ENCODE measurements at places on chromosomes 1 and 21.

DNA sequence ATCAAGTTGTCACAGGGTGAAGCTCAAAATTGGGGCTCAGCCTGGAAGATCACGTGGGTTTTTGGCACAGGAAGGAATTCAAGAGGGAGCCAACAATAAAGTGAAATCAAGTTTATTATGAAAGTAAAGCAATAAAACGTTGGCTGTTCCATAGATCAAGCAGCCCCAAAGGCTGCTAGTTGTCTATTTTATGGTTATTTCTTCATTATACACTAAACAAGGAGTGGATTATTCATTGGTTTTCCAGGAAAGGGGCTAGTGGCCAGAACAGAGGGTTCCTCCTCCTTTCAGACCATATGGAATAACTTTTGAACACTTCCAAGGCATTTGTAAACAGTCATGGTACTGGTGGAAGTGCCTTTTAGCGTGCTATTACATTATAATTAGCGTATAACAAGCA is 723.5 kb upstream of the ADAMTS5 start:
- no peak for DNase-seq

DNA sequence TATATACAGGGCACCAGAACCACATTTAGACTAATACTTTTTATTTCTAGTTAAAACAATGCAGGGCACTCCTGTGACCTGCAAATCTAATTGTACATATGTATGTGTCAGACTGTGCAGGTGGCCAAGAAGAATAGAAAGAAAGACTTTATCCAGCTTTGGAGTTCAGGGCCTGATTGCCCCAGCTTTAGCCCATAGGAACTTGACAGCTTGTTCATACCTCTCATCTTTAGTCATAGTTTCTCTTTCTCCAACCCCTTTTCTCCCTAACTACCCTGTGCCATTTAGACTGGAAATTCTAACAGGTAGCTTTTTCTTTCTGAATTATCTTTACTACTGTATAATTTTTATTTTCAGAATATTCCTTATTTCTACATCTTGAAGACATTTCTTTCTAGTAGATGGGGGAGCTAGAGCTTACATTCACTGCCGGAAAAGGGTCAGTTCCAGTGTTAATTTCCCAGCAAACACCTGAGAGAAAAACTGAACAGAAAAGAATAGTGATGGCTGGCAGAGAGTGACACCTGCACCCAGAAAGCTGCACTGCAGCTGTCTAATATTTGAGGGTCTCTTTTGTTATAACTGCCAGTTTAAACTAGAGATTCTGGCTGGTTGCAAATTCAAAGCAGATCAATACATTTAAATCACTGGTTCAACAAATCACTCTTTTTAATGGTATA is 8.4 kb downstream of the YBX1 start:
- no peak for DNase-seq

- no peak for DNase-seq
Observed at GRCh38 chr1:104018922-104019674, 269.4 kb downstream of the AMY1C start.

- no peak for DNase-seq
Observed at GRCh38 chr1:240854367-240854766, 242.4 kb upstream of the GREM2 start.

GRCh38 chr1:151372058-151372934 is at the start of gene SELENBP1:
Gene SELENBP1 (minus strand): TSS chr1:151372705. CDS start chr1:151372641, 64 bp downstream.
- DNase-seq = no peak

DNA sequence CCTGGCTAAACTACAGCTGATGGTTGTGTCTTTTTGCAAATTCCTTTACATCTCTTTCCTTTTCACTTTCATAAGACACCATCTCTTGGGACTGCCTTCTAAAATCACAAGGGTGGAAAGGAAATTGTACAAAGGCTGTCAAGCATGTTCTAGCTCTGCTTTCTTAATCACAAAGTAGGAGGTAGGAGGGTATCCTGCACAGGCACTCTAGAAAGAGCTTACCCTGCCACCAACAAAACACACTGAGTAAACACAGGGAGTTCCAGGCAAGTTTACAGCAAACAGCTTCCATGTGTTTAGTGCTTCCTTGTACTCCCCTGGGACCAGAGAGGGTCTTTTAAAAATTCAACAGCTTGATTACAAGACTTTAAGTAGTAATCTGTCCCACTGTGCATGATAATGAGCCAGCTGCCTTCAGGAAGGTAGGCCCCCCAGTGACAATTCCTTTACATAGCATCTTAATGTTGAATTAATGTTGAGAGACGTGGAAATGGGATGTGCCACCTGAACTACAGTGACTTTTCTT is 2.4 kb downstream of the PLPP3 start:
- DNase-seq = no peak

DNA sequence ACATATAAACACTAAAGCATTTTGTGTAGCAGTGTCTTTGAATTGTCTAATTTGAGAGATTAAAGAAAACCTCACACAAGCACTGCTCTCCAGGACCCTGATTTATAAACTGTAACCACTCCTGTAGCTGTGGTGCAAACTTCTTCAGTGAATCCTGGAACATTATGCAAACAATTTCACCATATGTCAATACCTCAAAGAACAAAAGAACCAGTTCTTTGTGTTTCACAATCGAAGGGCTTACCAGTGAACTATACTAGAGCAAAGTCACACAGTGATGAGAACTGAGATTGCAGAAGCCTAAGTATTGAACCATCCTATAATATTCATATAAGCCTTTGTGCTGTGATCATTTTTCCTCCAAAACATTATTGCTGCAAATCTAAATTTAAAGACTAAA is 21.5 kb downstream of the DPH5 start:
- no peak for DNase-seq

- DNase-seq = no peak
Observed at GRCh38 chr1:58855274-58856165, 71.7 kb upstream of the JUN start.

DNA sequence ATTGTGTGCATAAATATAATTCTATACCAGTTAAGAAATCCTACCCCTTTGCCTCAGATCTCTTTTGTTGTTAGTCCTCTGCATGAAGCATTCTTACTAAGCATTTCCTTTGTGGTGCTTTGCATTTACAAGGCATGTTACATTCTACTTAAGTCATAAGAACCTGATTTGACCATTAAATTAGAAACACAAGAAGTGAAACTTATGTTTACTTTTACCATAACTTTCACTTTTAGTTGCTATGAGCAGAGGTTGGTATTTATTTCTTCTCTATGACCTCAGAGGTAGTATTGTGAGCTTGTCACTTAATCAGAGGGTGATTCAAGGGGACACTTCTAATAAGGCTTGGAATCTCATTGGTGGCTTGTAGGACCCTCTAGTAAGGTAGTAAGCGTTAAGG is 9.0 kb downstream of the FAM20B start:
- no peak for DNase-seq

- DNase-seq = no peak
Observed at GRCh38 chr1:70503358-70503757, 92.3 kb downstream of the CTH start.

DNA sequence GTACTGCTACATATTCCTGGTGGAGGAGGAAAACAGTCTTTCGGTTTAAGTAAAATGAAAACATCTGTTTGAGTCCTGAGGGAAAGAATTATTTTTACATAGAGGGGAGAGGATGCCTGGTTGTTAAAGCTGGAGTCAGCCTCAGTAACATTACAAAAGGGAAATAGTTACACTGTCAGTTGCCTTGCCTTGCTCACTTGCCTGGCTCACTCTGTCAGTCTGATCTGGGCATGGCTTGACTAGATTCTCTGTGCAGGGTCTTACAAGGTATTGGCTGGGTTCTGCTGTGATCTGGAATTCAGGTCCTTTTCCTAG is 8.4 kb upstream of the UBE2U start:
- DNase-seq = no peak

DNA sequence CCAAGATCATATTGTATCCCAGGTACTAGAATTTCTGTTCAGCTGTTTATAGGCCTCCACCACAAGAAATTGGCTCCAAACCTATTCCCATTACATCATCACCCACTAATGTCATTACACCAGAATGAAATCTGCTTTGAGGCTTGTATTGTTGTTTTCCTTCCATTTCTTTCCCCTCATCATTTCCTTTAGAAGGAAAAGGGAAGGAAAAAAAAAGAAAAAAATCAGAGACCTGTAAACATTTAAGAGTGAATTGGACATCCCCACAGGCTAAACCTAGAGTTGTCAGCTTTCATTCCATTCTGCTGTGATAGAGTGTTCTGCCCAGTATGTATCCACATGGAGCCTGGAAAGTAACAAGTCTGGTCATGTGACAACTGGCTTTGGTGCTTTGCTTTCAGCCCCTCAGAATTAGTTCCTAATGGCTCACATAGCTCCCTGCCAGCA is 44.6 kb downstream of the NFYC start:
- no peak for DNase-seq

DNA sequence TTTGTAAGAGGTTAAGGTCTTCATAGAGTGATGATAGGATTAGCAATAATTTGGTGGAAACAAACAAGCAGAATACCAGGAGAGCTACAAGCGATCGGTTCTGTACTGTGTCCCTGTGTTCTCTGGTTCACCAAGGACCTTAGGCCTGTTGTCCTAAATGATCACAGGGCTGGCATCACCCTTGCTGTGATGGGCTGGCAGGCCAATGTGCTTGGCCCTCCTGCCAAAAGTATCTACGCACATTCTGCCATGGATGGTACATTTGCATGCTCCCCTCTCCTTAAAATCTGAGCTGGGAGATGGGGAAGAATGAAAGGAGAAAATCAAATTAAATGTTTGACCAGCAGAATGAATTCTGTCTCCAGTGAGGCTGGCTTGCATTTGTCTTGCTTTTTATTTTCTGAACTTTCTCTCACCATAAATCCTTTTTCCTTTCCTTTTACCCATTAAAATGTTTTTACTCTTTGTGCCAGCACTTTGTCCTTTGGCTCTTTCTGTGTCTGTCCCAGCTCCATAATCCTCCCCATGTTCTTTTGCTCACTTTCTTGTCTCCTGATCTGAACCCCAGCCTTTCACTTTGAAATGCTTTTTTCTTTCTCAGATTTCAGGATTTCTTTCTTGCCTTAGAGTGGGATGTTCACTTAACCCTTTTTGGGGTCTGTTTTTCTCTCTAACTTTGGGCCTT is 51.7 kb downstream of the PBX1 start:
- no peak for DNase-seq

- DNase-seq = no peak
Observed at GRCh38 chr1:170929412-170929834, 5.9 kb upstream of the MROH9 start.

- no peak for DNase-seq
Observed at GRCh38 chr21:39843916-39844315, 23.3 kb upstream of the PCP4 start.

DNA sequence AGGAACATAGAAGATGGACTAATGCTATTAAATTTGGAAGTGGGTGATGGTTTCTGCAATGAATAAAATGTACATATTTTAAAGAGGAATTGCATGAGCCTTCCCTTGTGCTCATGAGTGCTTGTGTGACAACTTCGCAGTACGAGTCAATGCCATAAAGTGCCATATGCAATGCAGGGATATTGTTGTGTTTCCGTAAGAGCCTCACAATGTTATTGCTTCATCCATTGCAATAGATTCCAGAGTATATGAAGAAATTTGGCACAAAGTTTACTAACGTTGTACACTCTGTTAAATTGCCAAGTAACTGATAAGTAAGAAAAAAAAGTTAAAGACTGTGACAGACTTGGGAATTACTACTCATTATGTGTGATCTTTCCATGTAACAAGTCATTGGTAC is 22.3 kb downstream of the BTG3 start:
- no peak for DNase-seq

DNA sequence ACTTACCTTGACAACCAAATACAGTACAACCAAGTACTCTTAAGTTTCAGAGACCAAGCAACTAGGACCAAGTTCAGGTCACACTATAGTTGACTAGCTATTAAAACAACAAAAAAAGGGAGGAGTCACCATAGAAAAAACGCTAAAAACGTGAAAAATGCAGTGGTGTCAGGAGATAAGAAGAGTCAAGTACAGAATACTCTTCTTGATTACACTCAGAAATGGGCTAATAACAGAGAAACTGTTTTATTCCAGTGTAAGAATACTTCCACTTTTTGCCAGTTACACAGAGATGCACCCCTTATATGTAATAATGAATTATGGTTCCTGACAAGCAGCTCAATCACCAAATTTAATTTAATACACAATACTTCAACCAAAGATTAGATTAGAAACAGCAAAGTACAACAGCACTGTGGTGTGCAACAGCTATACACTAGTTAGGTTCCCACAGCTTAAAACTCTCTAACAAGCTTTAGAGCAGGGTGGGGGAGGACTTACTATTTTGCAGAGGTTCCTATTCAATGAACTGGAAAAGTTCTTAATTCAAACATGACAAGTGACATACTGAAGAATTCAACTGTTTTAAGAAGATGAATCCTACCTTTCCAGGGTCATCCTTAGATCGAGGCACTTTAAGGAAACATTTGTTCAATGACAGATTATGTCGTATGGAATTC is 70.4 kb downstream of the FOXJ3 start:
- DNase-seq = no peak

DNA sequence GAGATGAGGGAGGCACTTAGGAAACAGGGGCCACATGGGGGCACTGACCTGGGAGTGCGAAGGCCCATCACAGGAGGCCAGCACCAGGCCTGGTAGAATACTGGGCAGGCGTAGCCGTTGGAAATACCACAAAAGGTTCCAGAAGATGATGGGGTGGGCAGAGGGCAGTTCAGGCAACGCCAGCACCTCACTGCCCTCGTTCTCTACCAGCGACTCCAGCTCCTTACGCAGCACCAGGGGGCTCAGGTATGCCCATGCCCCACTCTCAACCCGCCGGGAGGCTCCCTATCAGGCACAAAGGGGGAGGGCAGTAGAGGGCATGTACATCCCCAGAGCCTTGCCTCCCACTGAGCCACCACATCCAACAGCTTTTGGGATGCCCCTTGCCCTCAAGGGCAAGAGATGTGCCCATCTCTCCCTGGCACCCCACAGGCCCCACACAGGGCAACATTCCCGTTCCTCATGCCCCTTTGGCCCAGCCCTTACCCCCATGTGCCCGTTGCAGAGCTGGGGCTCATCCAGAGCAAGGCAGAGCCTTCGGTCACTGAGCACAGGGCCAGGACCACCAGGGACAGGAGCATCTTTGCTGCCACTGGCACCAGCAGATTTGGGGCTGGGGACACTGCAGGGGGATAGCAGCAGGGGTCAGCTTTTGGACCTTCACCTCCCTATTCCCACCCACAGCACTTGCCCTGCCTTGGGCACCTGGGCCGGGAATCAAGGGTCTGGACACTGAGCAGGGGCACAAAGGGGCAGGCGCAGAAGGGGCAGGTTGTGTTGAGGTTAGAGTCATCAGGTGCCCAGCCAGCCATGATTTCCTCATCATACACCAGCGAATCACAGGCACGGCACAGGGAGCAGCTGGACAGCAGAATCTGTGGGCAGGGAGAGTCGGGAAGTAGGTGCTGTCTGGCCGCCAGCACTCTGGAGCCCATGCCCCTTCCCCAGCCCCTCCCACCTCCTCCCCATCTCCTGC is 9.7 kb upstream of the GATAD2B start:
- DNase-seq = no peak

DNA sequence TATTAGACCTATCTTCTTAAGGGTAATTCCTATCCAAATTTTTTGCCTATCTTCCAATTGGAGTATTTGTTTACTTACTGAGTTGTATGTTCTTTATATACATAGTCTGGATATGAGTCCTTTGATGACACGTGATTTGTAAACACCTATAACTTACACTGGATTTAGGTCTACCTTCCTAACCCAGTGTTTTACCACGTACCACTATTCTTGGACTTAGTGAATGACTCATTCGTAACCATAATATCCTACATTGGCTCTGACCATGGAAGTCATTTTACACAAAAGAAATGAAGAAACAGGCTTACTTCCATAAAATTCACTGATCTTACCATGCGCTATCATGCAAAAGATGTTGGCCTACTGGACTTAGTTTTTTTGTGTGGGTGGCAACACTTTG is 23.9 kb upstream of the ZZZ3 start:
- DNase-seq = no peak

- no peak for DNase-seq
Observed at GRCh38 chr1:89545264-89546038, 20.8 kb downstream of the LRRC8B start.

- DNase-seq = no peak
Observed at GRCh38 chr1:28449904-28450303, 55.9 kb upstream of the RCC1 start.
